ENCODE measurements at places on chromosomes 4 and X.

DNA sequence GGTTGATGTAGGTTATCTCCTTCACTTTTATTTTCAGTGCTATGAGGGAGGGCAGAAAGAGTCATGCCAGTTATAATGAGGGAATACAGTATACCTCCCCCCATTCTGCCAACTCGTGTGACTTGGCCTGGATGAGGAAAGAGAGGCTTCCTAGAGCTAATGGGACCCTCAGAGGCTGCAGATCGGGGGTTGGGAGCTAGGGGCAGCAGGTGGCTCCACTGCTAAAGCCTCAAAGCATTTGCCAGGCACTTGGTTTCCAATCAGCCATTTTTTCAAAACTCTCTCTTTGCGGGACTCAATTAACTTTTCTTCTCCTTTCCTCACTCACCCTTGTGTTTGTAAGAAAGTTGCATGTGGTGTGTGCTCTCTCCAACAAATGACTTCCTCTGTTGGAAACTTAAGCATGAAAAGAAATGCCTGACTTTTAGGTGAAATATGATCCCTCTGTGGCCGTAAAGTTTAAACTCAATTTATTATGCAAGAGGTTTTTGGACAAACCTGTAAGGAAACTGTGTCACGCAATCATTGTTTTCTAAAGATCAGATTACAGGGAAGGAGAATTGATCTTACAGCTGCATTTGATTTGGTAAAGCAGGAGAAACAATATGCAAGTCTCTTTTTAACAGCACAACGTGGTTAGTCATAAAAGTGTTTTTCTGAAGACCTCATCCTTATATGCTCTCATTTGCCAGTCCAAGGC, 7.0 kb downstream of the SFRP2 start:
- DNase-seq, result no peak

GRCh38 chr4:140569307-140569638, 512 bp upstream of the UCP1 start:
- DNase-seq, result no peak

GRCh38 chr4:152862608-152863007, 73.5 kb upstream of the FHDC1 start:
- no peak for DNase-seq

- DNase-seq, result no peak
Observed at GRCh38 chr4:71377561-71377960, 38.7 kb downstream of the SLC4A4 start.

DNA sequence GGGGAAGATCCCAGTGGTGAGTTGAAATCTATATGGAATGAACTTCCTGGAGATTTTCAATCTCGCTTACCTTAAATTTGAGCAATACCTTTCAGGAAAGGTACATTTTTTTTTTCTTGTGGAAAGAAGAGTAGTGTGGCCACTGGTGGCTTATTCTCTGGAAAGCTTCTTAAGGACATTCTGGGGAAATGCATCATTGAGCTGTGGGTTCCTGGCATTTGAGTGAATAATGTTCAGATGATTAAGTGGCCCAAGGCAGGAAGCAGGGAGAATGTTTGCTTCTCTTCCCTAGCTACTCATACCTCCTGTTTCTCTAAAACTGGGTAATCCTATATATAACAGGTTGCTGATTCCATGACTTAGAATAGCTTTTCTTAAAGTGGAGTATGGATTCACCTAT, 31.8 kb downstream of the STAG2 start:
- no peak for DNase-seq

DNA sequence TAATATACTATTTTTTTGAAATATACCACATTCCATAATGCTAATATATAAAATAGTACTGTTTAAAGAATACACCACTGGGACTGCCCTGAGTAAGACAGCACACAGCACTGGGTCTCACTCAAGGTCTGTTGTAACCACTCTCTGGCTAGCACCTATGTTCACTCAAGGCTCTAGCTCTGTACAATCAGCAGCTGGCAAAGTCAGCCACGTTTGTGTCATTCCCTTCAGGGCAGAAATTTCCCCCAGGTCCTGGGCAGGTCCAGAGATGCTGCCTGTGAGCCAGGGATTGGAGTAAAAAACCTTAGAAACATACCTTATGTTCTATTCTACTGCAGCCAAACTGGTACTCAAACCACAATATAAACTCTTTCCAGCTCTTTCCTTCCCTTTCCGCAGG, 1160.2 kb upstream of the ADGRL3 start:
- DNase-seq, result no peak

DNA sequence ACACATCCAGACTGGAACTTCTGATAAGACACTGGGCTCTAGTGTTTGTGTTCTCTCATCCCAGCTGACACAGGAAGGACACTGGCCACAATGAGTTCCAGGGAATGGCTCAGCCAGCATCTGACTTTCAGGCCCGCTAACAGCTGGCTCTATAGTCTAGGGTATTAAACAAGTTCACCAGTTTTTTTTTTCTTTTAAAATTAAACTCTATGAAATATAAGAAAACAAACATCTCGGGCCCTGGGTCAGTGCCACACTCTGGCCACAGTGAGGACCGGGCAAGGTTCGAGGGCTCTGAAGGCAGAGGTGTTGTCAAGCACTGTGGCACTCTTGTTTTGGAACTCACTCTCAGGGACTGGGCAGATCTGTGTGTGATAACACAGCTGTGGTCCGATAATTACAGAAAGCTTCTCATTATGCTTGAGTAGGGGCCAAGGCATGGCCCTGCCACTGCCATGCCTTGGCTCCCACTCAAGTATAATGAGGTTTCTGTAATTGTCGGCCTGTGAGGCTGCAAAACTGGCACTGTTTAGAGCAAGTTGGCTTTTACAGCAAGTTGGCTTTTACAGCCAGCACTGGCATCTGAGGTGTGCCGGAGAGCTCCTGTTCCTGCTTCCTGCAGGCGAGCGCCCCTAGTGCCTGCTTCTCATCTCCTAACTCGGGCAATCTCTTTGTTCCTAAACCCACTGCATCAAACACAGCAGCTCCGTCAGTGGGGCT, 62.8 kb downstream of the PPP1R2C start:
- DNase-seq, result peak; percentile 9

DNA sequence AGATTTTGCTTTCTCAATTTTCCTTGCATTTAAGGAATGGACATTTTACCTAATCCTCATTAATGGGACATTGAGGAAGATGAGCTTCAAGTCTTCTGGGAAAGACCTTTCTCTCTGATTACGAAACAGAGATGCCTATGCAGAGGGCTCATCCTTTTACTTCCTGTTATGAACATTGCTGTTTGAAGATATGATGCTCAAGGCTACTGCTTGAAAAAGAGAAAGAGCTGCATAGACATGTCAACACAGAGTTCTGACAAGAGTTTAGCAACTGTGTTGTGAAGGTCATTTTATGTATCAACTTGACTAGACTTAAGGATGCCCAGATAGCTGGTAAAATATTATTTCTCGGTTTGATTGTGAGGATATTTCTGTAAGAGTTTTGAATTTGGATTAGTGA, 13.8 kb upstream of the GNPDA2 start:
- no peak for DNase-seq

- no peak for DNase-seq
Observed at GRCh38 chrX:69221239-69222102, 56.2 kb upstream of the PJA1 start.

DNA sequence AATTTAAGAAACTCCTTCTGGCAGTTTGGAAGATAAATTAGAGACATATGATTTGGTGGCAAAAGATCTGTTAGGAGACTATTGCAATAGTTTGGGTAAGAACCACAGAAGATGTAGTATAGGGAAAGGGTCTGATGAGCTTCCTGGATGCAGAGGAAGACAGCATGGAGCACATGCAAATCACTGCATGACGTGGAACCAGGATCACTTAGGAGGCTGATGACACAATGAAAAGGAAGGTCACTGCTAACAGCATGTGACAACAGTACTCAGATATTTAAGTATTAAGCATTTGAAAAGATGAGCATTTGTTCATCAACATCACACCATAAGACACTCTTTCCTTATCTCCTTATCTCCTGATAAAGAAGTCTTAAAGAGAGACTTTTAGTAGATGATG, 167.8 kb upstream of the LDB2 start:
- DNase-seq, result no peak

DNA sequence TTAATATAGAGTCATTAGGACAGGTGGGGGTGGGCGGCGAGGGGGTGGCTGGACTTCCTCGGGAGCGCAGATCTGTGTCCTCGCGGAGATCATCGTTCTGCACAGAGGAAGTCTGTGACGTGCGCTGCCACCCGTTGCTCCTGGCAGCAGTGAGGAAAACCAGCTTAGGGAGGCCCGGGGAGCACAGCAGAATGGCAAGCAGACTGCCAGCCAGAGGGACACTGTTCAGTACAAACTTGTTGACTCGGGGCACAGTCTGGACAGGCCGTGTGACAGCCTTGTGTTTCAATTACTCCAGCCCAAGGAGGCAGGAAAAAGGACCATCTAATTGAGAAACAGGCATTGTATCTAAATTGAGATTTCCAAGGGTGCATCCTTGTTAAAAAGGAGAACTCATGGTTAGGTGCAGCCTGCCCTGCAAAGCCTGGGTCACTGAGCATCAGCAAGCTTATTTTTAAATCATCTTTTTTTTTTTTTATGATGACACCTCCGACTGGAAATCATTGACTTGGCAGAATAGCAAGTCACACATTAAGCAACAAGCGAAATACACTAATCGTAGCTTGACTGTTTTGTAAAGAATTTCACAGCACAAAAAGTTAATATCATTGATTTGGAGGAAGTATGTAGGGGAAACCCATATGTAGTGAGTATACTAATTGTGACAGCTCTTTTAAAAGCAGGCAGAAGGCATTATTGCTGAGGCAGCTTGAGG, 512.0 kb upstream of the FAT1 start:
- no peak for DNase-seq

DNA sequence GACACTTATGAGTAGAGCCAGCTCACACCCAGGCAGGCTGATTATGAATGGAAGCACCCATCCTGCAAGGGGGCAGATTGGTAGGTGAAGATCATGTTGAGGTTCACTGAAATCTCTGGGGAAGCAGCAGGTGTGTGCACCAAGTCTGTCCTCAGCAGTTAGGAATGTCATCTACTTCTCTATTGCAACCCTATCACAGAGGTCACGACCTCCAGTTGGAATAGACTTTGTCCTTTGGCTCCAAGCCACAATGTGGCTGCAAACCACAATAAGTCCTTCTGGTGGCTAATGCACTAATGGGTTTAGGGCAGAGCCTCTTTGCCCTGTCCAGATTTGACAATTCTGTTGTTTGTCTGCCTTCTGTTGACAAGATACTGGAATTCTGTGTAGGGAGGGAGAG, 1056.7 kb downstream of the PCDH19 start:
- DNase-seq, result no peak

DNA sequence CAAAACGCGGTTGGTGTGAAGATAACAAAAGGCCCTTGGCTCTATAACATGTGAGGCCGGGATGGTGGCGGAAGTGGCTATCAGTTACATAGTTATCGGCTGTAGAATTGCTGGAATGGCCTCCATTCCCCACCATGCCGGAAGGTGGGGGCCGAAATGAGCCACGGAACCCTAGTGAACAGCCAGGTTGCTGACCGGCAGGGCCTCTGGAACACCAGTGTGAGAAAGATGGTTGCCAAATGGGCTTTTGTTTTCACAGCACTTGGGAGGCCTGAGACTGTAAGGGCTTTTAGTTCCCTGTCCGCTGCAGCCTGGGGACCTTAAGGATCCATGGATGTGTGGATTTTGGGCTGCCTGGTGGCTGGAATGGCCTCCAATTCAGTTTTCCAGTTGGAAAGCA, 23.3 kb upstream of the ARX start:
- no peak for DNase-seq

DNA sequence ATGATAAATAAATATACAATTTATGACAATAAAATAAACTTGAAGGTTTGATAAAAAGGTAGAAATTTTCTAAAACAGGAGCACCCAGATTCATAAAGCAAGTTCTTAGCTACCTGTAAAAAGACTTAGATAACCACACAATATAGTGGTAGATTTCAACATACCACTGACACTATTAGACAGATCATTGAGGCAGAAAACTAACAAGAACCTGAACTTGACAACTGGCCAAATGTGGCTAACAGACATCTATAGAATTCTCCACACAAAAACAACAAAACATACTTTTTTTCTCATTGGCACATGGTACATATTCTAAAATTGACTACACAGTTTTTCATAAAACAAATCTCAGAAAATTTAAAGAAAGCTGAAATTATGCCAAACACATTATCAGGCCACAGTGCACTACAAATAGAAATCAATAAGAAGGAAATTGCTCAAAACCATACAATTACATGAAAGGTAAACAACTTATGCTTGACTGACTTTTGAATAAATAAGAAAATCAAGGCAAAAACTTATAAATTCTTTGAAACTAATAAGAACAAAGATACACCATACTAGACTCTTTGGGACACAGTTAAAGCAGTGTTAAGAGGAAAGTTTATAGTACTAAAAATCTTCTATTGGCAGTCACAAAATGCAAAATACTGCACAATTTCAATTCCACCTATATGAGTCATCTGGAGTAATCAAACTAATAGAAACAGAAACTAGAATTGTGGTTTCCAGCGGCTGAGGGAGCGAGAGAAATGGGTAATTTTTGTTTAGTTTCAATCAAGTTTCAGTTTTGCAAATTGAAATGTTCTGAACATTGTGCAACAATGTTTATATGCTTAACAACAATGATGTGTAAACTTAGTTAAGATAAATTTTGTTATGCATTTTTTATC, 925.6 kb downstream of the SH3BGRL start:
- DNase-seq, result no peak

DNA sequence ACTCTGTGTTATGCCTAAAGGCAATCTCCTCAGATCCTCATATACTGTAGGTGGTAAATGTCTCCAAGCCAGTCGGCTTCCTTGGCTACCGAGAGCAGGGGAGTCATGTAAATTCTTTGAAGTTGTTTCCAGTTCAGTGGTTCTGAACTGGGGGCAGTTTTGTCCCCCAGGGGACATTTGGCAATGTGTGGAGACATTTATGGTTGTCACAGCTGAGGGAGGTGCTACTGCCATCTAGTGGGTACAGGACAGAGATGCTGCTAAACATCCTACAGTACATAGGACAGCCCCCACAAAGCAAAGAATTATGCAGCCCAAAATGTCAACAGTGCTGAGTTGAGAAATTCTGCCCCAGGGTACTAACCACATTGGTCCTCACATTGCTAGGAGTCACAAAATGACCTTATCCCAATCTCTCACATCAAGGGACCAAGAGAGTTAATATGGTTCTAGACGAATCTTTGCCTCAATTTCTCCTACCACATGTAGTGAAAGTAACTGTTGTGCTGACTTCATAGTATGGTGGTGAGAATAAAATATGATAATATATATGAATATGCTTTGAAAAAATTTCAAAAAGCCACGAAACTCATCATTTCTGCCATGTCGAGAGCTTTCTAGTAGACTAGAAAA, 104.4 kb upstream of the ARHGAP24 start:
- no peak for DNase-seq

- no peak for DNase-seq
Observed at GRCh38 chrX:118976599-118977340, 2.4 kb downstream of the LONRF3 start.

- no peak for DNase-seq
Observed at GRCh38 chr4:169565606-169566005, 46.8 kb downstream of the NEK1 start.

GRCh38 chr4:36285784-36286480, 4.5 kb downstream of the DTHD1 start:
- DNase-seq, result peak; percentile 20
